ENCODE measurements at places on chromosomes 16 and 17.

GRCh38 chr17:36188891-36189306 is 7.7 kb downstream of the CCL3L1 start:
- DNase-seq = no peak

DNA sequence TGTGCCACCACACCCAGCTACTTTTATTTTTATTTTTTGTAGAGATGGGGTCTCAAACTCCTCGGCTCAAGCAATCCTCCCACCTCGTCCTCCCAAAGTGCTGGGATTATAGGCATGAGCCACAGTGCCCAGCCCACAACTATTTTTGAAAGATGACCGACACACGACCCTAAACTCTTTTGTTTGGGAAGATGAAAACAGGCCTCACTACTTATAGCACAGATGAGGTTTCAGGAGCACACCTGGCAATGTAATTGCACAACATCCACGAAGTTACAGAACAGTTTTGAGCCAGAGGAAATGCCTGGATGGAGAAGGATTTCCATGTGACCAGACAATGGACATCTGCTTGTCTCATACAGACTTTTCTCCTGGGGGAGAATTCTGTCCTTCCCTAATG is 43.4 kb upstream of the PRSS54 start:
- DNase-seq = no peak

DNA sequence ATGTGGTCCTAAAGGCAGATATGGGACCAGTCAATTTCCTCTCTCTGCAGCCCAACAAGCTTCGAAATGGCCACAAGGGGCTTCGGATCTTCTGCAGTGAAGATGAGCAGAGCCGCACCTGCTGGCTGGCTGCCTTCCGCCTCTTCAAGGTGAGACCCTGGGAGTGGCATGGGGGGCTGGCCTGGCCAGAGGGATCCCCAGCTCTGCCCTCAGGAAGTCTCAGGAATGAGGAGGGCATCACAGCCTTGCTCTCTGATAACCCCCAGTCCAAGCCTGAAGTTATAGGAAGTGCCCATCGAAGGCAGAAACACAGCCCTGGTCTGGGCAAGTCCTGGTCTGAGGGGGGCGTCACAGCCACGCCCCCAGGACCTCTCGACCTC is 7.1 kb downstream of the GRB7 start:
- no peak for DNase-seq

- no peak for DNase-seq
Measured at GRCh38 chr17:57890857-57891232, 41.0 kb upstream of the MRPS23 start.

DNA sequence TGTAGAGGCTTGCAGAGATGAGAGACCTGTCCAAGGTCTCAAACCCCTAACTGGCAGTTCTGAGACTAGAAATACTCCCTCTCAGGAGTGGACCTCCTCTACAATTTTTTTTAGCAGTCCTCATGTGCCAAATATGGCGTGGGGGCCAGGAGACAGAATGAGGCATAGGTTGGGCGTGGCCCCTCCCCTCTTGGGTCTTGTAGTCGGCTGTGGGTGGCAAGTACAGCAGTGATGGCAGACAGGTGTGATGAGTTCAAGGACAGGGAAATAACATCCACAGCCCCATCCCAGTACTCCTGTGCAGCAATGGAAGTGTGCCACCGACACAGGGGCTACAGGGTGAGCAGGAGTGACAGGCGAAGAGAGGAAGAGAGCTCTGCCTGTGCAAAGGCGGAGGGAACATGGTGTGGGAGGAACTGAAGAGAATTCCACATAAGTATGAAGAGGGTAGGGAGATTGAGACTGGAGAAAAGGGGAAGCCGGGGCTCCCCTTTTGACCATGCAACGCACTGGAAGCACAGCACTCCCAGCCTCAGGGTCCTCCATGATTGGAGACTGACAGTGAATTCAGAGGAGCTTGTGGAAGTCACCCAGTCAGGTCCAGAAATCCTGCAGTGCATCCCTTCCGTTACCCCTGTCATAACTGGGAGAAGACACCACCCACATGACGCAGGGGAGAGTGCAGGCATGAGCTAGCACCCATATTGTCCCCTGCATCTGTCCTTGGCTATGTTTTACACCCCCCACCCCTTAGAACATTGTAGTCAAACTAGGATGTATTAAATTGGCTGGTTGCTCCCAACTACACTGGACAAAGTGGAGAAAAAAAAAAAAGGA is 14.8 kb upstream of the CETP start:
- no peak for DNase-seq

GRCh38 chr16:12589676-12590075 is 214.0 kb downstream of the CPPED1 start:
- no peak for DNase-seq

DNA sequence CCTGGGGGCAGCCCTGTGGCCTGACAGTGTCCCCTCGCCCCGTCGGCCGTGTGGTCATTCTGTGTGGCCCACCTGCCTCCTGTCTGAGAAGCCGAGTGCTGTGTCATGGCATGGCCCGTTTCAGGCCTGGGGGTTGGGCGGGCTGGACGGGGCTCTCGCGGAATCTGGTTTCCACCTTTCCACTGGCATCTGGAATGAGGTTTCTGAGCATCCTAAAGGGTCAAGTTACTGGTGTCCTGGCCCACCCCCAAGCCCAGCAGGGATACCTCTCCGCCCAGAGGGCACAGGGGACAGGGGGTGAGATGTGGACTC is 7.8 kb downstream of the DBNDD1 start:
- no peak for DNase-seq

DNA sequence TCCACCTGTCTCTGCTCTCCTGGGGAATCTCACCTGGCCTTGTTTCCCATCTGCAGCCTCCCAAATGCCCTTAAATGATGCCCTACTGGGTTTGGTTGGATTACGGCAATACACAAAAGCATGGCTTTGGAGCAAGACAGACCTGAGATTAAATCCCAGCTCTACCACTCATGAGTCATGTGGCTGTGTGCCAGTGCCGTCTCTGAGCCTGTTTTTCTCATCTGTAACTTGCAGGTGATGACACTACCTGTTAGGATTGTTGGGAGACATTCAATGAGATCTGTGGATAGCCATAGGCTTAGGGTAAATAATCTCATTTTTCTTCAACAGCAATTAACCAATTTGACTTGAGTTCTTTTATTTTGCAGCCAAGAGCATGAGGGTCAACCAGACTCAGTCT is 240.3 kb downstream of the MAF start:
- no peak for DNase-seq

DNA sequence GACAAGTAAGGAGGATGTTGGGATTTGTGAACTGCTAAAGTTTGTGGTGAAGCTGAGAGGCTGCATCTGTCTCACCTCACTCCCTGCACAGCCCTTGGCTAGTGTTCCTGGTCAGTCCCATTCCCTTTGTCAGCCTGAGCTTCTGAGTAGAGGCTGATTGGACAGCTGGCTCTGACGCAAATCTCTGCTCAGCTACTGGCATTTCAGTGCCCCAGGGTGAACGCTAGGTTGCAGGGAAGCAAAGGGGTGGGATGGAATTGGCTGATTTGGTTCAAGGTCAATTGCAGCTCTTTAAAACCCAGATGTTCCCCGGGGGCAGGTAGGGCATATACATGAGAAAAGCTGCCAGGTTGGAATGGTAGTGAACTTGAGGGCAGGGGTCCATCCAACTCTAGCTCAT is 23.1 kb upstream of the CNOT1 start:
- no peak for DNase-seq

GRCh38 chr17:80731323-80731722 is 186.7 kb downstream of the RPTOR start:
- DNase-seq = no peak

DNA sequence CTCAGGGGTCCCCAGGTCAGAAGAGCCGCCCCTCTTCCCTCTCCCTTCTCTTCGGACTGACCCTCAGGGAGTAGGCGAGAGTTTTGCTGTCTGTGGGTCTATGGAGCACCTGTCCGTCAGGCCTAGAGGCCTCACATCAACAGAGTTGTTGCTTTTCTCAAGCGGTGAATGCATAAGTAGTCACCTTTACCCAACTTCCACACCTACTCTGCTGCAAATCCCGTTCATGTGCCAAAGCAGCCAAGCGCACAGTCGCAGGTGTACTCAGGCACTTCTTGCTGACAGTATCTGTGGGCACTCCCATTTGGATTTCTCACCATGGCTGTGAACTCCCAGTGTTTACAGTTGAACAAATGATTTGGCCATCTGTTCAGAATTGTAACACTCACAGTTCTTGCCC is 4.0 kb upstream of the FA2H start:
- DNase-seq = no peak

- no peak for DNase-seq
Measured at GRCh38 chr16:1903845-1904840, 14.1 kb downstream of the HS3ST6 start.

DNA sequence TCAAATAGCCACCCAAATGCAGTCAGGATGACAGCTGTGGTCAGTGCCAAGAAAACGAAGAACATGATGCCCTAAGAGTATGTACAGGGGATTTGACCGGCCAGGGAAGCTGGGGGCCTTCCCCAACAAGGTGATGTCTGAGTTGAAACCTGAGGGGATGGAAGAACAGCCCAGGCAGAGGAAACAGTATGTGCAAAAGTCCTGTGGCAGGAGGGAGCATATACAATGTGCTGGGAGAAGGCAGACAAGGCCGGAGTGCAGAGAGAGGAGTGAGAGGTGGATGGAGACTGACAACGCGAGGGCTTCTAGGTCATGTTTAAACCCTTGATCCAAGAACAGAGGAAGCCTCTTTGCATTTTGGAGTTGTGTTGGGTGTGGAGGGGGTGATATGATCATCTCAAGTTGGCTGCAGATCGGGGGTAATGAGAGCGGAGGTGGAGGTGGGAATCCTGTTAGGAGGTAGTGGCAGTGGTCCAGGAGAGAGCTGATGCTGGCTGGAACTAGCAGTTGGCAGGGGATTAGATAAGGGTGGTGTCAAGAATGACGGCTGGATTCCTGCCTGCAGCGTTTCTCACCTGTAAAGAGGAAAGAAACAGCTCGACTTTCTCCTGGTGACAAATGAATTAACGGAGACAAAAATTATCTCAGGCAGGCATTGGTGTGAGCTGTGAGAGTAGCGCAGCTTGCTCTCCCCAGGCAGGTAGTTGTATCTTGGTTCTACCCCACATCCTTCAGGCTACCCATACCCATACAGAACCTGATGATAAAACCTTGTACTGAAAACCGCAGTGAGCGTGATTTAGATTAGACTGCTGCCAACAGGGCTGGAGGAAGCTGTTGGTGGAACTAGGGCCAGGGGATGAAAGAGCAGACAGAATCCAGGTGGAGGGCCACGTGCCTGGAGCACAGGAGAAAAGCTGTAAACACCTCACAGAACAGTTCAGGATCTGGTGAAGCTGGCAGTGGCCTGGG is 37.2 kb upstream of the NGFR start:
- DNase-seq = no peak

DNA sequence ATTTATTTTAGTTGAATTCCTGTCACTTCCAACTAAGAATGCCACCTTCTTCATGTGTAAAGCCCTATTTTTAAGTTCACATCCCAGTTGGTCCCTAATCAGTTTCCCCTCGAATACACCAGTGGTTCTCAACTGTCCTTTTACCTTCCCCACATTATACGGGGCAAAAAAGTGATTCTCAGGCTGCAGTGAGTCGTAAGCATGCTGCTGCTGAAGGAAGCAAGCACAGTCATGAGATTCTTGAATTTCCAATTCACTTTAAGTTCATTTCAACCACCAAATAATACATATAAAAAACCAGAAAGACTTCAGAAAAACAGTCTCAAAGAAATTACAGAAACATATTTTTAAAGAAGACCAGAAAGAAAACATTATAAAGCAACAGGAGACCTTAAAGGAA is 47.9 kb downstream of the UBE2G1 start:
- no peak for DNase-seq

- DNase-seq = no peak
Measured at GRCh38 chr16:67697422-67698185, 21.5 kb downstream of the GFOD2 start.

- DNase-seq = no peak
Measured at GRCh38 chr17:9944704-9945103, 39.6 kb upstream of the RCVRN start.

GRCh38 chr17:6245301-6246177 is 175.4 kb downstream of the WSCD1 start:
- no peak for DNase-seq

DNA sequence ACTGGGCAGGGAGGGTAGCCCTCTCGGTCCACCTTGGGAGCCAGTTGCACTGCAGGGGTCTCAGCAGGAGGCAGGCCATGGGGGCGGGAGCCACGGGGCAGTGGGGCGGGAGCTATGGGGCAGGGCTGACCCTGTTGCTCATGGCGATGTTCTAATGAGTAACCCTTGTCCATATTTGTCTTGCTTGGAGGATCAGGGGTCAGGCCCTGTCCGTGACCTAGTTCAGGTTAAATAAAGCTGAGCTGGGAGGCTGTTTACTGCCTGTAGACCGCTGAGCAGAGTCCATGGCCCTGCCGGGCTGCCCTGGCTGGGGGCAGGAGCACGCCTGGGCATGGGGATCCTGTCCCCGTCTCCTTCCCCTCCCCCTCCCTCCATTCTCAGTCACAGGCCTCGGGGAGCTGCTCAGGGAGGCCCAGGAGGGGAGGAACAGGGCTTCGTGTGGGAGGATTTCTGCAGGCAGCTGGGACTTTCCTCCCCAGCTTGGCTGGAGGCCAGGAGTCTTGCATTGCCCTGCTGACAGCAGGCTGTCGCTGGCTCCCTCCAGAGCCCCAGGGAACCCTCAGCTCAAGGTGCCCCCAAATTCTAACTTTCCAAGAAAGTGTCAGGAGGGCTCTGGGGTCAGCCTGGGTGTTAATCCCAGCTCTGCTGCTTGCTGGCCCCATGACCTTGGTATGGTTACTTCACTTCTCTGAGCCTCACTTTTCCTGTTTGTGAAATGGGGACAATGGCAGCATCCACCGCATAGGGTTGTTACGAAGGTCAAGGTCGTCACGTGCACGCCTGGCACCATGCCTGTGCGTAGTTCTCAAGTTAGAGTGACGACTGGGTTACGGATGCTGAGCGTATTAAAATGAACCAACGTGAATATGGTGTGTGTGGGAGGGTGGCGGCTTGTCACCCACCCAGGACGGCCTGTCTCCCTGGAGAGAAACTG is 6.1 kb upstream of the SERPINF2 start:
- no peak for DNase-seq

DNA sequence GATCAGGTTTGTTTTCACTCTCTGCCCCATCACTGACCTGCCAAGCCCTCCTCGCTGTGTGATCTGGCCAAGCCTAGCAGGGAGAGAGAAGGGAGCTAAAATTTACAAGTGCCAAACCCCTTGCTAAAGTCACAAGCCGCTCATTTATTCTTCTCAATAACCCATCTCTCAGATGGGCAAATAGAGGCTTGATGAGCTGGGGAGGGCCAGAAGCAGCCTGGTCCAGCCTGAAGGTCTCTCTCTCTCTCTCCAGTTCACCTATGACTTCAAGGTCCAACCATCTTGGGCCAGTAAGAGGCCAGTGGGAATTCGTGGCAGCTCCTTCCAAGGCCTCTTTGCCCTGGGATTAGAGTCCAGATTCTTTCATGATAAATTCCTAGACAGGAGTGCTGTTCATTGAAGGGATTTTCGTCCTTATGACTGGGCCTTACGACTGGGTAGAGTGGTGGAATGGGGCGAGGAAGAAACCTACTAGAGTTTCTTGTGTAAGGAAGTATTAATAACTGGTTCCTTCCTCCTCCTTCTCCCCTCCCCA is 3.4 kb downstream of the CA7 start:
- DNase-seq = no peak

DNA sequence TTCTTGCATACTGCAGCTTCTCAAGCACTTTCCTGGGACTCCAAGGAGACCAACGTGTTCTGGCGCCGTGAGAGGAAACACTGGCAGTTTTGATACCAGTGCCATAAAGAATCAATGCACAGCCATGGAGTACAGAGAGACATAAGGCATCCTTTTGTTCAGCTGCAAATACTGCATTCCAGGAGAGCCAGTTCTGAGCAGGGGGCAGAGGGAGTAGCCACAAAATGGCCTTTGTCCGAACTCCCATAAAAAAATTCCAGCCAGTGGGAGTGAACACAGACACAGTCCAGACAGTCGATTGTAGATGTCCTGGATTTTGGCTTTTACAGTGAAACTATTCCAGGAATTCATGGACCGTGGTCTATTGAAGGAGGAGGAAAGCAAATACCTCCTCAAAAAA is 36.2 kb upstream of the TEKT3 start:
- no peak for DNase-seq

All from NCI-H1092 treated with DMSO at 0.1 percent for 48 hours (cell line).